Stimulated activated effector memory CD8-positive, alpha-beta T cell treated with anti-CD3 and anti-CD28 coated beads, Interleukin-12 subunit alpha, Interleukin-12 subunit beta, amount 100 ng/mL, for 72 hours (primary cell): ENCODE measurements at places on chromosomes 12 and 14.
A peak's percentile ranks its signal among the peaks of the same experiment; 100 is the strongest.

DNA sequence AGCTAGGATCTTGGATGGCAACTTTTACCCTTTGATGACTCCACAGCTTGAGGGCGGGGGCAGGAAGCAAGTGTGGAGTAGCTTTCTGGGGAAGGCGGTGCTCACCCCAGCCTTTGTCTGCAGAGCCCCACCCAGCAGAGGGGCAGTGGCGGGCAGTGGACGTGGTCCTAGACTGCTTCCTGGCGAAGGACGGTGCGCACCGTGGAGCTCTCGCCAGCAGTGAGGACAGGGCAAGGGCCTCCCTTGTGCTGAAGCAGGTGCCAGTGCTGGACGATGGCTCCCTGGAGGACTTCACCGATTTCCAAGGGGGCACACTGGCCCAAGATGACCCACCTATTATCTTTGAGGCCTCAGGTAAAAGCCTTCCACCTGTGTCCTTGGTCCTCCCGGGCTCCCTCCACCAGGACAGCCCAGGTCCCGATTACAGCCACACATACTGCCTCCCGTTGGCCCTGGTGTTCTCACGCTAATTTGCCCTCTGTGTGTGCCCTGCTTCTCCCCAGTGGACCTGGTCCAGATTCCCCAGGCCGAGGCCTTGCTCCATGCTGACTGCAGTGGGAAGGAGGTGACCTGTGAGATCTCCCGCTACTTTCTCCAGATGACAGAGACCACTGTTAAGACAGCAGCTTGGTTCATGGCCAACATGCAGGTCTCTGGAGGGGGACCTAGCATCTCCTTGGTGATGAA, 1.2 kb downstream of the TAPBPL start:
- no peak for DNase-seq

DNA sequence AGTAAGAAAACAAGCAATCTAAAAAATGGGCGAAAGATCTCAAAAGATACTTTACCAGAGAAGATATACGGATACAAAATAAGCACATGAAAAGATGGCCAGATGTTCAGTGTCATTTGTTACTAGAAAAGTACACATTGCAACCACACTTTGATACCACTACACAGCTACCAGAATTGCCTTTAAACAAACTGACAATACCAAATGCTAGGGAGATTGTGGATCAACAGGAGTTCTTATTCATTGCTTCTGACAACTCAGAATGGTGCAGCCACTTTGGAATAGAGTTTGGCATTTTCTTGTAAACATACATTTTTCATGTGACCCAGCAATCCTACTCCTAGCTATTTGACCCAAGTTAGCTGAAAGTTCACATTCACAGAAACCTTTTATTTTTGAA, 136.3 kb downstream of the FUT8 start:
- DNase-seq, result no peak

- no peak for DNase-seq
Observed at GRCh38 chr14:70755655-70756054, 53.7 kb downstream of the MAP3K9 start.

DNA sequence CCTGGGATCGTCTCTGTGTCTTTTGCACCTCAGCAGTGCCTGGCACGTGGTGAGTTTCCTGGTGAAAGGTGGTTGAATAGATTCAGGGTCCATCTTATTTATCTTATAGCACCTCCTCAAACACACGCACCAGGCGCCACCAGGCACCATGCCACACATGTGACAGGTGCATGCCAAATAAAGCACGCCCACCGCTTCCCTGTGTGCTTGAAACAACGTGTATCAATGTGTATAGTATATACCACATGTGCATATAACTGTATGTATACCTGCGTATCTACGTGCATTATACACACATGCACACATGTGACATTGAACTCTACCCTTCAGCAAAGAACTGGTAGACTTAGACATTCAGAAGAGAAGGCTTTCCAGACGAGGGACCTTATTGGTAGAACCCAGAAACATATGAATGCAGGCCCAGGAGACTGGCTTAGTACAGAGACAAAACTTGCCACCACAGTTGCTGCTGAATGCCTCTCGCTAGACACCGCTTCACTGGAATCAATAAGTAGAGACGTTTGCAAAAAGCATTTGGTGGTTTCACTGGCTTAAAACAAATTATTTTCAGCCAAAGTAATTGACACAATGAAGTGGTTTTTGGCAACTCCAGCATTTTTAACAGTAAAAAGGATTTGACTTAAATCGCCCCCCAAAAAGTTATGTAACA, 10.0 kb downstream of the EML1 start:
- DNase-seq, result no peak

GRCh38 chr12:53352331-53353256, 16.4 kb upstream of the SP7 start:
- DNase-seq, result peak; percentile 66

DNA sequence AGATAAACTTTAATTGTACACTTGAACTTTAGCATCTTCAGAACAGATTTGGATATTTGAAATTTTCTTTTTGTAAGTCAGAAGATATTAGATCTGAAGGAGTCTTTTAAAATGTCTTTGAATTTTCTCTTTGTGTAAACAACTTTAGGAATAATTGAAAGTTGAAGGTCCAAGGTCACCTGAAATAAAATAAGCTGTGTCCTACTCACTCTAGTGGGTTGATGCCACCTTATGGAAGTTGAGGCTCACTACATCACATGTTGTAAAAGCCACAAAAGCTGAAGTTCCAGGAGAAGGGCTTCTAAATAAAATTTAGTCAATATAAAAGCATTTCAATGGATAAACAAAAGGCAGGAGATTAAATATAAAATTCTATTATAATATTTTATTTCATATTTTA, 122.0 kb upstream of the ATXN7L3B start:
- no peak for DNase-seq

- no peak for DNase-seq
Observed at GRCh38 chr14:91998667-91999570, 40.9 kb downstream of the TRIP11 start.

GRCh38 chr14:75709207-75709812, 48.3 kb downstream of the TTLL5 start:
- peak; percentile 64 for DNase-seq
